ENCODE measurements at places on chromosomes 5 and 9.

DNA sequence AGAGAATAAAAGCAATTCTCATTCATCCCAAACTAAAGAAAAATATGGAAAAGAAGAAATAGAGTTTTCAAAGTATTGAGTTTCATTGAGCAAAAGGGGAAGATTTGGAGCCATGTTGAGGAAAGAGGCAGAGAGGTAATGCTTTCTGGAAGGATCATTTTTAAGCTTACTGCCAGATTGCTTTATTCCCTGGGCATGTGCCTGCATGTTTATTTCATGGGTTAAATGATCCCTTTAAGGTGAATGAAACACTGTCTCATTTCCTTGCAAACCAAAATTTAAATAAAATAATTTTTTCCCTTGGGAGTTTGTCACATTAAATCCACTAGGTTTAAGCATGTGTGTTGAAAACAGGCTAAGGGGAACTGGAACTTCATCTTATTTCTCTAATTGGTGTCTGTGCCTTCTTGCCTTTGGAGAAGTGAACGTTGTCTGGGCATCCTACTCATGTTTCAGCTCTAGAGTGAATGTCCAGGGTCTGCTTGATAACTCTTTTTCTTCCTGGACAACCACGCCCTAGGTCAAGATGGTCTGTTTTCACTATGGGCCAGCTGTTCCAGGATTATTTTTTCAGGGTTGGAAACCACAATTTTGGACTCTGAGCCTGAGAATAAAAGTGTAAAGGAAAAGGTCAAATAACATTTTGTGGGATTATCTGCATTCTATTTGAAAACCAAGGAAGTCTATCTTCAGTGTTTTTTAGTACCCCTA lies 114.1 kb upstream of the ELL2 start:
- no peak for DNase-seq

GRCh38 chr9:131410044-131410491 lies 16.2 kb downstream of the PRRC2B start:
- DNase-seq = no peak

DNA sequence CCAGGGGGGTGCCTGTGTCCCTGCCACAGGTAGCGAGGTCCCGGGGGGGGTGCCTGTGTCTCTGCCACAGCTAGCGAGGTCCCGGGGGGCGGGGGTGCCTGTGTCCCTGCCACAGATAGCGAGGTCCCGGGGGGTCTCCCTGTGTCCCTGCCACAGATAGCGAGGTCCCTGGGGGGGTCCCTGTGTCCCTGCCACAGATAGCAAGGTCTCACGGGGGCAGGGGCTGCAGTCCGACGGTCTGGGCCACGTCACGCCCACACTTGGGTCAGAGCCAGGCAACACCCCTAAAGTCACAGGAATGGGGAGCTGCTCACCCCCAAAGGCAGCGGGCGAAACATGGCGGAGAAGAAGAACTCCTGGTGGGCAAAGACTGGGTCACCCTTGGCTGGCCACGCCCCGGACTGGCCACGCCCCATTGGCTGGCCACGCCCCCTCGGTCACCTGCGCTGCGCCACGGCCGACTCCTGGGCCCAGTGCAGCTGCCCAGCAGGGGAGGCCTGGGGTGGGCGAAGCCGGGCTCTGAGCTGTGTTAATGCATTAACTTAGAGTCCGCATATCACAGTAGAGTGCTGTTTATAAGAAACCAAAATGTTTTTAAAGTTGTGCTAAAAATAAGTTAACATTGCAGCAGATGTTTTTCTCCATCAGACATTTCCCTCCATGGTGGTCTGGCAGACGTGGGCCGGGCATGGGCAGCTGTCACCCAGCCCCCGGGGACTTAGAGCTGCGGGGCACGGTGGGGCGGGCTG lies 7.0 kb downstream of the NOXA1 start:
- no peak for DNase-seq

GRCh38 chr5:59661954-59662615 lies 231.4 kb downstream of the PDE4D start:
- no peak for DNase-seq

Measured in Ammon's horn (tissue), 1 donor.